ENCODE measurements at places on chromosomes 2 and 18.

DNA sequence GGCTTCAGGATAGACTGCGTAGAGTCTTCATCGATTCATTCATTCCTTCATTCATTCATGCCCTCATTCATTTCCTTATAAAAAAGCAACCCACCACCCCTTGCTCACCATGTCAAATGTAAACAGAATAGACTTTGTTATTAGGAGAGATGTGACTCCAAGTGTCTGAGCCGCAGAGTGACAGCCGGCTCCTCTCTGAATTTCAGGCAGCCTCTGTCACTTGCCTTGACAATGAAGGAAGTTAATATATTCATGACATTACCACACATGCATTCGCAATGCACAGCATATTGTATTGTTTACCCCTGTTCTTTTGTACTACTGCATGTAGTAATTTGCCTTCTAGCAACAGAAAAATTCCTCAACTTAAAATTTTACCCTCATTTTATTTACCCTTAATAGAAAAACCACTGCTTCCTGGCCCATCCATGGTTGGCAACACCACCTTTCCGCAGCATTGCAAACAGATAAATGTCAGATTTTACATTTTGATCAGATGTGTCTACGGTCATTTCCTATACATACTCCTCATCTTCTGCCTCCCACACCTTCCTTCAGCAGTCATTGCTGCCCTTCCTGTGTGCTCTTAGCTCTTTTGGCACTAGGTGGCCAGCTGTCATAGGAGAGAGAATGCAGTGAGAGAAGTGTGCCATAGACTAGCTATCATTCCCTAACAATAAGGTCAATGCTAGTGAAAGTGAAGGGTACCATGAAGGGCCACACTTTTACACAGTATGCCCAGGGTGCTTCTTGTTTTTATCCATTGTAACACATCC is 1090.8 kb downstream of the BCL11A start:
- DNase-seq, result no peak

GRCh38 chr2:15182275-15182674 is 378.9 kb downstream of the NBAS start:
- DNase-seq, result no peak

- no peak for DNase-seq
Measured at GRCh38 chr2:60926741-60927552, 45.6 kb downstream of the REL start.

DNA sequence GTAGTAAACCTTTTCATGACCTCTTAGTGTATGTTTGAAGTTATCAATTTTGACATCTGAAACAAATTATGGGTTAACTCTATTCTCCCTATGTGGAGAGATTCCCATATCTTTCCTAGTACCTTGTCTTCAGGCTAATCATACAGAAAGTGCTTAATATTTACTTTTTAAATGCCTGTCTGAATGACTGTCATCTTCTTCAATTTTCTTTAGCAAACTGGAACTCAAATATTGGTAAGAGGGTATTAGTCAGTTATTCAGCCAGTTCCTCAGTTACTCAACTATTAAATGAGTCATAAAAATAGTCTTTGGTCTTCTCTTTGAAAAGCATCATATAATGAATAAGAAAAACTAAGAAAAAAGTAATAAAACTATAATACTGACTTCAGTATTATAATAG is 1038.0 kb upstream of the PIK3C3 start:
- no peak for DNase-seq

GRCh38 chr2:33215299-33215698 is 261.1 kb upstream of the RASGRP3 start:
- DNase-seq, result no peak

DNA sequence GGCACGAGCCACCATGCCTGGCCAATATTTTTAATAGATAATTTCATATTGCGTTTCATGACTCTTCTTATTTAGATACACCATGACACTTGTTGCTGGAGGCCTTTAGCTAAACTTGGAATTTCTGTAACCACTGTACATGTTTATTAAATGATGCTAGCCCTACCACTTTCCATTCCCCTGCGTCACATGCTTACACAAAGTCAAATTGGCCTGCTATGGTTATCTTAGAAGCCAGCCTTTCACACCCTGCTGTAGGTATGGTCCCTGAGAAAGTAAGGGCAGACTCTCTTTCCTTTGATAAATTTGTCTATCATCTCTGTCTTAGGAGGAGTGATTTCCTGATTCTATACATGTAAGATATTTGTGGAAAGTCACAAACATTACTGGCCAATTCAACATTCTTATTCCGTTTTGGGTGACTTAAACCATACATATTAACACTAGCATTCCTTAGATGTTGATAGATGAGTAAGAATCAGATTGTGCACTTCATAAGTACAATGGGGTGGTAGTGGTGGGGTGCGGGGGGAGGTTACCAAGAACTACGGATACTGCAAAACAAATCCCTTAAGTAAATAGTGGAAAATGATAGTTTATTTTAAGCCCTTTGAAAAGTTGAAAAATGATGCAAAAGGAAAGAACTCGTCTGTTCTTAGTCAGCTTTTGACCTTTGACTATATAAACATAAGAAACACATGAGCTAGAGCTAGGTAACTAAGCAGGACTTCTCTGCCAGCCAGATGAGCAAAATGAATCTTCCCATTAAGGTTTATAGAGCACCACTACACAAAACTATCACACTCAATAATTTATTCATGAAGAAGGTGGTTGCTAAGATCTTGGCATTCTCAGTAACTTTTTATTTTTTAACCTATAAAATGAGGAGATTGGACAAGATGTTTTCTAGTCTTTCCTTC is 7.9 kb upstream of the NDUFV2 start:
- no peak for DNase-seq

GRCh38 chr18:48022531-48023329 is 92.3 kb upstream of the SMAD2 start:
- DNase-seq, result no peak

Data from vagina (tissue), 2 donors.